RPMI8226 (cell line): ENCODE measurements at places on chromosomes 7 and 10.

- DNase-seq = peak; percentile 40
Measured at GRCh38 chr7:152145853-152146466, 120.5 kb downstream of the GALNT11 start.

DNA sequence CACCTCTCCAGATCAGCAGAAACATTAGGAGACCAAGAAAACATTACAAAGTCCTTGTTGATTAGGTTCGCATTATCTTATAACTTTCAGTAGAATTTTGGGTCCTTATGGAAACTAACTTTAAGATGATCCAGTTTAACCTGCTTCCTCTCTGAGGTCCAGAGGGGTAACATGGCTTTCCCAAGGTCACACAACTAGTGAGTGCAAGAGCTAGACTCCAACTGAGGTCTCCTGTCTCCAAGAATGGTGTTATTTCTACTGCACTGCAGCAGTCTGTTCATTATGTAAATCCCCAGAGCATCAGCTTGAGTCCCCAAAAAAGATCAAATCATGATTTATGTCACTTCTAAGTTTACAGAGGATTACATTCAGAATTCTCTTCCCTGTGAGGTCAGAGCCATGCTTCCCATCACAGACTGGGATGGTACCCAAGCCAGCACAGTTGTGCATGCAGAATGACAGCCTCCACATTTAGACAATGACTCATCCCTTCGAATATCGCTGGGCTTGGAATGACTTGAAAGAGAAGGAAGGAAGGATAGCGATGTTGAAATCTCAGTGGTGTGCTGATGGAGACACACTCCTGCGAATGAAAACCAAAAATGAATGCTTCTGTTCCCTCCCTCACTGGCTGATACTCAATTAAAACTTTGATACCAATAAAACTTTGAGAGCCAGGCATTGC lies 163.1 kb upstream of the PLXNA4 start:
- DNase-seq = no peak

GRCh38 chr10:125843603-125844329 lies 20.4 kb downstream of the BCCIP start:
- DNase-seq = no peak

DNA sequence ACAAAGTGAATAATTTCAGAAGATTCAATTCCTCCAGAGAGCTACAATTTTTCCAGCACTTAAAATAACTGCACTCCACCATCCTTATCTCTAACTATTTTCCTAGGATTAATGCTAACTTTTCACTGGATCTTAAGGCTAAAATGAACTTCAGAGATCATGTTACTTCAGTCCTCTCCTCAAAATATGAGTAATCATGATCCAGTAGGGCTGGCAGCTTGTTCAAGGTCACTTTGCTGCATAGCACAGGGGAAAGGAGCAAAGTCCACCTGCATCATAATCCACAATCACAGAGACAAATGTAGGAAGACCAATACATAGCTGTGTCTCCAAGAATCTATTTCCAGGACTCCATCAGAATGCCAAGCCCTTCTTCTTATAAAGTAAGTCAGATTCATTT lies 150.3 kb downstream of the LRRTM3 start:
- DNase-seq = peak; percentile 40

DNA sequence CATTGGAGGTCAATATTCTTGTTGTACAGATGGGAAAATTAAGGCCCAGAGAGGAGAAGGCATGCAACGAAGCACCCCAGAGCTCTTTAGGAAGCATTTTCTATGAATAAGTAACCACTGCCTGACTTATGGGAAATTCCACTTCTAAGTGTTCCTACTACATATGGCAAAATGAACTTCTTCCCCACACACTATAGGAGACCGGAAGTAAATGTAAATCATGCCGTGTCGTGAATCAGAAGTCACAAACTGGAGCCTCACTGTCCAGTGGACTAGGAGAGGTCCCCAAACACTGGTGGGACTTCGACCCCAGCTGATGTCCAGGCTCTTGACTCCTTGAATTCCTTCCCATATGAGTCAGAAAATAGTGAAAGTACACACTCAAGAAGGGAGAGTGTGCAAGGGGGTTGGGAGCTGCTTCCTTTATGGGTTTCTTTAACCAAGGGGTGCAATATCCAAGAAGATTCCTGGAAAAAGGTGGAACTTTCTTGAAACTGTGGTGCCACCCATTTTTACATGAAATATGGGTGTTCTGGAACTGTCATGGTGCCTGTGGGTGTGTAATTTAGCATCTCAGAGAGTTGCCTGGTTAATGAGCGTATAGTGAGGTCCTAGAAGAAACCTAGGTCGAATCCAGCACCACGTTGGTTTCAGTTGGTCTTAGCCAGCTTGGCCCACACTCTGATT lies 6.7 kb downstream of the RASSF4 start:
- DNase-seq = no peak

DNA sequence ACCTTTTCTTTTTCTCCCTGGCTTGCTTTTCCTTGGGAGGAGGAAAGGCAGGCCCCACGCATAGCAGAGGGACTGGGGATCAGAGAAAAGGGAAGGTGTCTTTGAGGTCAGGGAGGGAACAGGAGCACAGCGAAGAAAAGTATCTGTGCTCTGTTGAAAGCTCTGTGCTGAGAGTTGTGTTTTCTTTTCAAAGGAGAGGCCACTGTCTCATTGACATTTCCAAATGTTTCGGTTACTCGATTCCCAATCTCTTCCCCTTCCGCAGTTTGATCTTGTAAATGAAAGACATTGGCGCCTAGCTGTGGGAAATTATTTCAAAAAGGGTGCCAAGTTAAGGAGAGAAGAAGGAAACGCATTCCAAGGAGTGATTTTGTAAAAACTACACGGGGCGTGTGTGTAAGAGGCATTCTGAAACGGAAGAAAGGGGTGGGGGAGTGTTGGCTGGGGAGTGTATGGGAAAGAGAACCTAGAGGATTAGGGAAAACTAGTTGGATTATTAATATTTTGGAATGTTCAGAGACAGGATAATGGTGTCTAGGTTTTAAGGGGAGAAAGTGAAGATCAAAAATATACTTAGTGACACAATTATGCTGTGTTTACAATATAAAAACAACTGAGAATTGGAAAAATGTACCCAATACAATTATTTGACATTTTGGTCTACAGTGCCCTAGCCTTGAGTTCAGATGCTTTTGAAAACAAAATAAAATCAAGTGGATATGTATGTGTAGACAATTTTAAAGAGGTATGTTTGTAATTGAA lies 708 bp downstream of the KLHDC10 start:
- peak; percentile 38 for DNase-seq

- no peak for DNase-seq
Measured at GRCh38 chr7:4837803-4838625, 23.8 kb downstream of the PAPOLB start.

GRCh38 chr7:95467912-95468607 lies 17.7 kb upstream of the ASB4 start:
- DNase-seq = no peak

DNA sequence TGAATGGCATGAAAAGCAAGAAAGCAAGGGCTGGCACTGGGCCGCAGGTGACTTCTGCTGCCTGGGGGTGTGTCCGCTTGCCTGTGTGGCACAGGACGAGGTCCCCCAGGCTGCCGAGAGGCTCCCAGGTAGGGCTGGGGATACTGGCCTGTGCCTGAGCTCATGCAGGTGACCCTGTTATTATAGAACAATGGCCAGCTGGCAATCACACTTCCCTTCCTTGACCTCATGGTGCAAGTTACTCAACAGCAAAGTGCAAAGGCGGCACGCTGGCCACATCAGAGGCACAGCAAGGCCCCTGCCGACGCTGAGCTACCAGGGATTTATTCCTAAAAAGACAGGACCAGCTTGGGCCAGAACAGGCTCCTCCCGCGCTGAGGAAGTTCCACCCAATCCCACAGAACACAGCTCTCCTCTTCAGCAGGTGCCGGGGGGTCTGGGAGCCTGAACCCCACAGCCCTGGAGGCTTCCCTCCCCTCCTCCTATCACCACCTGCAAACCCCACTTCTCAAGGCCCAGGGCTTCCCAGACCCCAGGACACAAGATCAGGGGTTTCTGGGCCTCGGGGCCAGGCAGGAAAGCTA lies 1.4 kb upstream of the ADAM8 start:
- no peak for DNase-seq

- no peak for DNase-seq
Measured at GRCh38 chr10:71701496-71702132, 18.0 kb downstream of the C10orf105 start.

- DNase-seq = no peak
Measured at GRCh38 chr10:48677625-48678024, 7.0 kb upstream of the WDFY4 start.

GRCh38 chr7:96624954-96625353 lies 84.7 kb downstream of the SEM1 start:
- no peak for DNase-seq

GRCh38 chr10:15672469-15672868 lies 47.3 kb downstream of the ITGA8 start:
- no peak for DNase-seq

- no peak for DNase-seq
Measured at GRCh38 chr10:62981096-62981495, 152.0 kb upstream of the NRBF2 start.

DNA sequence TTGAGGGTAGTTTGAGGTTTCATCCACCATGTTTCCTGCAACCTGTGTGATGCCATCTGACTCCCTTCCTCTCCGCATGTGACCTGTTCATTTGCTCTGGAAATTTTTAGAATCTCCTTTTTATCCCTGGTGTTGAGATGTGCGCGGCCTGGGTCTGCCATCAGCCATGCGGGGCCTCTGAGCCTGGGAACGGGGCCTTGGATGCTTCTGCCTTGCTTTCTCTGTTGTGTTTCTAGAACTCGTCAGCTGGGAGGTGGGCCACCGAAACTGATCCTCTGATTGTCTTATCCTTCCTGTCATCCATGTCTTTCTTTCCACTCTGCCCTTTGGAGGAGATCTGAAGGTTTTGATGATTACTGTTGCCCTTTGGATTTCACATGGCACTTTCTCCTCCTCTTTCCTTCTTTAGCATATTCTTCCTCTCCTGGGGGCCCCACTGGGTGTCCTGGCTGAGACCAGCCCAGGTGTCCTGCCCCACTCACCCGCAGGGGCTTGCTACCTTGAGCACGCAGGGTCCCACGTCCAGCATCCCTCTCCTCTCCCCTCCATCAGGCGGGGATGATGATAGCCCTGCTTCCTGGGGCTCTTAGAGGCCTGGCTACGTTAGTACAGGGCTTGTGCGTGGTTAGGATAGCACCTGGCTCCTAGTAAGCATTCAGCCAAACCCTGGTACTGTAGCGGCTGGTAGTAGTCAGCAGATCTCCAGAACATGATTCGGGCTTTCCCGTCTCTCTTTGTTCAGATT lies 29.9 kb downstream of the PPP2R2D start:
- DNase-seq = no peak

GRCh38 chr7:35401217-35401879 lies 147.4 kb upstream of the TBX20 start:
- no peak for DNase-seq

DNA sequence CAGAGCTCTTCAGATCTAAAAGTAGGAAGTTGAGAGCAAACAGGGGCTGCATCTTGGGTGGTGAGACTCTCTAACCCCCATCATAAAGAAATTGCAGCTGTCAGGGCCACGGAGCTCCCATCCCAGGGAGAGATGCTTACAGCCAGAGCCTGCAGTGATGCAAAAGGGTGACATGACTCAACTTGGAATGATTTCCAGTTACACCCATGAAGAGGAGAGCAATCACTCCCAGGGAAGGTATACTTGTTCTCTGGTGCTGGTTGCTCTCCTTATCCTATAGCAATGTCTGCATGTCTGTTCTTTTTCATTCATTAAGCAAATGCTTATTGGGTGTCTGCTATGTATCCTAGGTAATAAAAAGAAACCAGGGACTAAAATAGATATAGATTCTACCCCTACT lies 228.0 kb downstream of the RAB11FIP2 start:
- no peak for DNase-seq

GRCh38 chr7:145331076-145331475 lies 495.2 kb upstream of the TPK1 start:
- DNase-seq = no peak

DNA sequence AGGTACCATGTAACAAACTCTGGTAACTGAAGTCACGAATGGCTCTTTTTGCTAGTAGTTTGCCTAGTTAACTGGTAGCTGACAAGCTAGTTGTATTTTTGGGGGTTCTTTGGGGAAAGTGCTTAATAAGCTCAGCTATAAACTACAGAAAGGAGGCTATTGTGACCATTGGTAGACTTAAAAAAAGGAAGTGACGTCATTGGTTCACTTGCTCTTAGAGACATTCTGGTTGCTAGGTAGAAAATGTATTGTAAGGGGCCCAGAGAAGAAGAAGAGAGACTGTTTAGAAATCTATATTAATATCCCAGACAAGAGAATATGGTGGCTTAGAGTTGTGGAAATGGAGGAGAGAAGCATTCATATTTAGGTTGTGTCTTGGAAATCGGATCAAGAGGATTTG lies 103.0 kb downstream of the NXPH1 start:
- no peak for DNase-seq

- DNase-seq = no peak
Measured at GRCh38 chr7:50649259-50649885, 84.2 kb upstream of the DDC start.

DNA sequence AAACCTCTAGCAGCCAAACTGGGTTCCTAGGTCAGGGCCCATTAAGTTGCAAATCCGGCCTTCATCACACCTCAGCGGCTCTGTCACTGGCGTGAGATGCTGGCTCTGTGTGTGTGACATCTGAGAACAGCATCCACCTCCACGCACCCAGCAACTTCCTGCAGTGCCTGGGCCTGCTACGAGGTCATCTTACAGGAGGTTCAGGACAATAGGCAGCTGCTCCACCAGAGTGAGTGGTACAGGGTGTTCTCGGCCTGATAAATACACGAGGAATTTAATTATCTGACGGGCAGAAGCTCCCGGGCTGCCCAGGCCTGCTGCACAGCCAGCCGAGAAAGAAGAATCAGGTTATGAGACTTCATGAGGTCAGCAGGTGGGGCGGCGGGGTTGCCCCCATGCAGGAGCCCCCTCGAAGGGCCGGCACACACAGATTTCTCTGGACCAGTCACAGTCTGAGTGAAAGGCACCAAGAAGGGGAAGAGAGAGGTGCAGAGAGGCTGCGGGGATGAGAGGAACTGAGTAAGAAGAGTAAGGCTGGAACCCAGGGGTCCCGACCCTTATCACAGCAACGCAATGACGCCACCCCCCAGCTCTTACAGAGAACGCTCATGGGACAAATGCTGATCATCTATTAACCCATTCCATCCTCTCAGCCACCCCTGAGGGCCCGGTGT lies 49.3 kb downstream of the CALML3 start:
- DNase-seq = no peak

GRCh38 chr10:116460219-116460618 lies 32.6 kb downstream of the PNLIPRP3 start:
- no peak for DNase-seq

DNA sequence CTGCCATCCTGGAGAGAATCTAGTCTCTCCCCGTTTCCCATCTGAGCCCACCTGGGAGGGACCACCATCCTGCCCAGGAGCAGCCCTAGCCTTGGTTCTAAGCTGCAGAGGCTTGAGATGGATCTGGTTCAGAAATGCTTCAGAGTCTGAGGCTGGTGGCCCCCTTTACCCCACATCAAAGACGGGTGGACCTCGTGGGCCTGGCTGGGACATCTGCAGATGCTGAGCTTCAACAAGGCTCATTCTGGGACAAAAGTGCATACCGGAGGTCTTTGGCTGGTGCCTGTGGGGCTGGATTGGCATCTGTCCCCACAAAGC lies 4.9 kb upstream of the IRF5 start:
- no peak for DNase-seq

- DNase-seq = peak; percentile 57
Measured at GRCh38 chr7:924541-925231, 29.8 kb downstream of the ADAP1 start.

GRCh38 chr10:43949351-43949750 lies 300.7 kb upstream of the ZNF32 start:
- DNase-seq = no peak

- no peak for DNase-seq
Measured at GRCh38 chr7:138233189-138233588, 156.9 kb downstream of the AKR1D1 start.
